ENCODE measurements at places on chromosomes 2 and 18.

GRCh38 chr2:71681626-71682025 is 228.3 kb downstream of the DYSF start:
- no peak for DNase-seq

DNA sequence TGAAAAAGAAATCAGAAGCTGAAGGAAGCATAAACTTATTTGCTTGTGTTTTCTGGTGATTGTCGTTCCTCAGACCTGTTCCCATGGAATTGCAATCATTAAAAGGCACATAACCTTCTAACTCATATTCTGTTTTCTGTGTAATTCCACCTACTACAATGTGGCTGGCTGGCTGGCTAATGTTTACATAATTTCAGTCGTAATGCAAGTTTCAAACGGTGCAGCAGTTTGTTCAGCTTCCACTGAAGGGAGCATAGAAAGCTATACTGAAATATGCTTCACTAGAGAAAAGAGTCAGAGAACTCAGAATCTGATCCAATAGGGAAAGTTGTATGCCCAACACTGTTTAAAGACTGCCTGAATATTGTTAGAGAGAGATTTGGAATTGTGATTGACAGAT is 27.1 kb upstream of the SCN7A start:
- no peak for DNase-seq

DNA sequence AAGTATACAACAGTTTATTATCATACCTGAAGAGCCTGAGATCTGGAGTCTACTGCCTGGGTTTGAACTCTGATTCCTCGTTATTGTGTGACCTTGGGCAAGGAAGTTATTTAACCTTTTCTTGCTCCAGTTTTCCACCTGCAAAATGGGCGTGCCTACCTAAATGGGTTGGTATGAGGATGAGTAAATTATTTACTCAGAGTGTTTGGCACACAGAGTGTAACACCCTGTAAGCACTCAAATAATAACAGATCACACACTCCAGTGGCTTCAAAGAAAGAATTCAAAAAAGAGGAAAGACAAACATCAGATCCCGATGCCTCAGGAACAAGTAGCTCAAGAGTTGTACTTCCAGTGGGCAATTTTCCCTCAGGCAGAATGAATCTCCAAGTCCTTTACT is 2.4 kb downstream of the SRD5A2 start:
- no peak for DNase-seq

DNA sequence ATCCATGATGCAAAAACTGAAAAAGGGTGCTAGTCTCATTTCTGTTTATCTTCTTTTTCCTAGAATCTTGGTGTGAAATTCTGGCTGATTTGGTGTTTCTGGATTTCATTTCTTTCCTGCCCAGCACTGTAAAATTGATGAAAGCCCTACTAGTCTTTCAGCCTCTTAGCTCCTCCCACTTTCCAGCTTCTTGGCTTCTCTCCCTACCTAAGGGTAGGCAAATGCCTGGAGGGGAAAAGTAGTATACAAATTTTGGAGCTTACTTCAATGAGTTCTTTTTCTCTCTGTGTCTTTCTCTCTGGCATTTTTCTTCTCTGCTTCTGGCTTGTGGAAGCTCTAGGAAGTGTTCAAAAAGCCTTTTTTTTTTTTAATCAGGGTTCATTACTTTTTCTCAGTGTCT is 160.5 kb downstream of the XIRP2 start:
- no peak for DNase-seq

Data from A172 (cell line).